ENCODE measurements at places on chromosomes 2 and 18.

DNA sequence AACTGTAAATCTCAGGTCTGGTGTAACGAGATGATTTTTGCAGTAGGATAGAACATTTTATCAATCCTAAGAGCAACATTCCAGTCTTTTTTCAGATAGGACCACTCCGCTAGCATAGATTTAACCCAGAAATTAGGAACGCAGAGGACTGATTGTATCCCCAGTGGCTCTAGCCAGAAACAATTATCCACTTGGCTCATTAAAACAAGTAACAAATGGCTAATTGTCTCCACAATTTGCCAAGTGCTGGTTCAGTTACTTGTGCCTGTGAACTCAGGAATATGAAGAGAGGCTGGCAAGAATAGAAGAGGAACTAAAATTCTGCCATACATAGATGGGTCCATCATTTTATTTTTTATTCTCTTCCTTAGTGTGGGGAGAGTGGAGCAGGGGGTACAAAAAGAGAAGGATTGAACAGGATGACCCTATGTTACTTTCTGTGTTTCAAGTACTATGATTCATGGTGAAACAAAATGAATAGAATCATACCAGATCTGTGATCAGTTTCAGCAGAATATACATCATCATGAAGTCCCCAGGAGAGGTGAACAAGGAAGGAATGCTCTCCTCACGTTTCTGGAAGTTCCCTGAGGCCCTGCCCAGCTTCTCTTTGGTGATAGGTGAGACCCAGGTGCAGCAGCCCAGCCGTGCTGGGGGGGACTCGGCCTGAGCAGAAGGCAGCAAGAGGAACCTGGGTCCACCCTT is 121.6 kb downstream of the ARL4C start:
- DNase-seq: no peak

DNA sequence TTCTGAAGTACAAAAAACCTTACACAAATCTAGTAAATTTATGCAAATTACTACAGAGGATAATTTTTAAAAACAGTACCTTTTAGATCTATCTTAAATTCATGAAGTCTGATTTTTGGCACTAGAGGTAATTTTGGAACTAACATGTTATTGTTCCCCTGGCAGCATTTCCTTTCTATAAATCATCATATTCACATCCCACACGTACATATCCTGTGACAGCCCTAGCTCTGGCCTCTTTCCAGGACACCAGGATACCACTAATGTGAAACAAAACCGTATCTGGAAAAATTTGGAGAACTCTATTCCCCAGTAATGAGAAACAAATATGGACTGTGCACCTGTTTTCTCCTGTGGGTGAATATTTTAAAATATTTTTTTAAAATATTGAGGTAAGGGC is 14.0 kb upstream of the BIRC6 start:
- no peak for DNase-seq

- DNase-seq: no peak
These were observed 21.9 kb downstream of the TMEM177 start for GRCh38 chr2:119700866-119701265.

GRCh38 chr2:232523402-232523681 is 2.6 kb upstream of the CHRND start:
- no peak for DNase-seq

GRCh38 chr2:23563673-23564614 is 179.0 kb downstream of the KLHL29 start:
- peak; percentile 94 for DNase-seq

GRCh38 chr2:239110595-239111048 is 262.7 kb downstream of the TWIST2 start:
- no peak for DNase-seq

Data from GM03348 (cell line).